ENCODE measurements at places on chromosomes 16 and 17.

- DNase-seq = no peak
Measured at GRCh38 chr17:59504821-59505220, 60.6 kb upstream of the DHX40 start.

DNA sequence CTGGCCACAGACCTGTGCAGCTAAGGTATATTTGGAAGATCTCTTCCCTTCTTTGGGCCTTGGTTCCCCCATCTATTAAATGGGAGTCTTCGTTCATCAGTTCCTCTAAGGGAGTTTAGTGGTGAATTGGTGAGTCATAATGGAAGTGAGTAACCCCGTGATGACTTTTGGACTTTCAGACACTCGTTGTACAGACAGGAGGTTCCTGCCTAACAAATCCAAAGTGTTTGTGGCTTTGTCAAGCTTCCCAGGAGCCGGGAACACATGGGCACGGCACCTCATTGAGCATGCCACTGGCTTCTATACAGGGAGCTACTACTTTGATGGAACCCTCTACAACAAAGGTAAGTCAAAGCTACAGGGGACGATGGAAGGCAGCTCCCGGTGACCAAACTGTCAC is 40.4 kb downstream of the WSCD1 start:
- DNase-seq = peak; percentile 32

DNA sequence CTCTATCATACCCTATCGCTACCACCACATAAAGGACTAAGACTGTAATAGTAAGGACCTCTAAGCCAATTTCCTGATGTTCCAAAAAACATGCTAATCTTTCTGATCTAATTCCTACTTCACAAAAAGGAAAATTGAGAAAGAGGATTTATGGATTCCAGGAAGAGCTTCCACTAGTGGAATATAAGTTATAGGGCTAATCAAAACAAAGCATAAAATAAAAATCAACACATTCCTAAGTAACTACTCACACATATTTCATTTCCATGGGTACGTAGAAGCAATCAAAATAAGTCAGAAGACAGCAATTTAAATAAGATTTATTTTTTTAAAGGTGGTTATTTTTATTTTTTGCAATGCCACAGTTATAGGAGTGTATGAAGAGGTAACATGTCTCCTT is 12.4 kb downstream of the CCDC43 start:
- peak; percentile 20 for DNase-seq

DNA sequence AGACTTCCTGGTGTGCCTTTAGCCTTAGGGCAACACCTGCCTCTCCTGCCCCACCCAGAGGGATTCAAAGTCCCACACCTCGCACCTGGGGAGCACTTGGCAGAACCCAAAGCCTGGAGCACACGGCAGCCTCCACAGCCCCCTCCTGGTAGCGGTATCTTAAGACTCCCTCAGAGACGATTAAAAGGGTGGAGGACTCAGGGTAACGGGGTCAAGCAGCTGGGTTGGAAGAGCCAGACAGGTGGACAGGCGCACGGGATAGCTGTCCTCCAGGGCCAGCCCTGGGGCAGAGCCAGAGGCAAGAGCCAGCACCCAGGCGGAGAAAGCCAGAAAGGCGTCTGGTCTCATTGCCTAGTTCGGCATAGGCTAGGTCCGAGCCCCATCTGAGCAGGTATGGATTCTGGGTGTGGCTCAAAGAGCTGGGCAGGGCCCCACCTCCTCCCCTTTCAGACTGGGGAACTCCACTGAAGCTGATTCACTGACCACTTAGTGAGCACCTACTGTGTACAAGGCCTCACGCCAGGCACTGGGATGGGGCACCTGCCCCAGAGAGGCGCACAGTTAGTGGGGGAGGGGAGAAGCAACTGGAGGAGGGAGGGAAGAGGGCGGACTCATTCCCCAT is 55.0 kb upstream of the MEAK7 start:
- DNase-seq = no peak

- no peak for DNase-seq
Measured at GRCh38 chr17:74199306-74200092, 4.0 kb upstream of the RPL38 start.

DNA sequence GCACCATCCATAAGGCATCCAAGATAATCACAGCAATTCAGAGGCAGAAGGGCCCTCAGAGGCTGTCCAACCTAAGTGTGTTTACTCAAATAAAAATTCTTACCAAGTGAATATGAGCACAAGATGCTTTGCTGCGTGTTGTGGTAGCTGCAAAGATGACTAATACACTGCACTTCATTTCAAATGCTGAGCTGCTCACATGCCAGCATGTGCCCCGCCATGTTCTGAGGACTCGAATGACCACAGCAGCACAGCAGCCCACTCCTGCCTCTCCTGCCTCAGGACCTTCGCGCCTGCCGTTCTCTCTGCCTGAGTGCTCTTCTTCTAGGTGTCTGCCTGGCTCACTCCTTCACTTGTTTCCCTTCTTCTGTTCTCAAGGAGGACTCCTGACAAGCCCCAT is 19.0 kb downstream of the PIK3R5 start:
- DNase-seq = no peak

DNA sequence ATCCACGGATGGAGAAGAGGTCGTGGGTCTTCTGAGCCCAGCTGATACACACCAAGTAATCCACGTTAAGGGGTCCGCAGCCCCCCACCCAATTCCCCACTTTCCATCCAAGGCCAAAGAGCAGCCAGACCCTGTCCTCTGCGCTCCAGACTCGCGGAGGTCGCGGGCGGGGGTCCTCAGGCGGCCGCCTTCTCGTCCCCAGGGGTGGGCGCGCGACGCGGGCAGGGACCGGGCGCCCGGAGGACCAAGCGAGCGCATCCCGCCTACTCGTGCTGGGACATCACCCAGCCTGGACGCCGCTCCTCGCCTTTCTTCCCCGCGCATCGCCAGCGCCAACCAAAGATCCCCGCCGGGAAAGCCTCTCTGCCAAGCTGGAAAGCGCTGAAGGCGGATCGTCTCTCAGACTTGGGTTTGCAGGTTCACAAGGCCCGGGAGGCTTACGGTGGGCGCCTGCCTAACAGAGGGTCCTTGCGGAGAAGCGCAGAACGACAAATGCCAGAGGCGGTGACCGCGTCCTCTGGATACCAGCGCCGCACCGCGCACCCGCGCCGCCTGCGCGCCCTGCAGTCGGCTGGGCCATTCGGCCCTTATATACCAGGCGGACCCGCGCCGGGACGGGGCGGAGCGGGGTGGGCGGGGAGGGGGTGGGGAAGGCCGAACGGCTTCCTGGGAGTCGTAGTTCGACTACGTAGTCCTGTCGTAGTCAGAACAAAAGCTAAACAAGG is 471.6 kb downstream of the SOX9 start:
- DNase-seq = no peak

DNA sequence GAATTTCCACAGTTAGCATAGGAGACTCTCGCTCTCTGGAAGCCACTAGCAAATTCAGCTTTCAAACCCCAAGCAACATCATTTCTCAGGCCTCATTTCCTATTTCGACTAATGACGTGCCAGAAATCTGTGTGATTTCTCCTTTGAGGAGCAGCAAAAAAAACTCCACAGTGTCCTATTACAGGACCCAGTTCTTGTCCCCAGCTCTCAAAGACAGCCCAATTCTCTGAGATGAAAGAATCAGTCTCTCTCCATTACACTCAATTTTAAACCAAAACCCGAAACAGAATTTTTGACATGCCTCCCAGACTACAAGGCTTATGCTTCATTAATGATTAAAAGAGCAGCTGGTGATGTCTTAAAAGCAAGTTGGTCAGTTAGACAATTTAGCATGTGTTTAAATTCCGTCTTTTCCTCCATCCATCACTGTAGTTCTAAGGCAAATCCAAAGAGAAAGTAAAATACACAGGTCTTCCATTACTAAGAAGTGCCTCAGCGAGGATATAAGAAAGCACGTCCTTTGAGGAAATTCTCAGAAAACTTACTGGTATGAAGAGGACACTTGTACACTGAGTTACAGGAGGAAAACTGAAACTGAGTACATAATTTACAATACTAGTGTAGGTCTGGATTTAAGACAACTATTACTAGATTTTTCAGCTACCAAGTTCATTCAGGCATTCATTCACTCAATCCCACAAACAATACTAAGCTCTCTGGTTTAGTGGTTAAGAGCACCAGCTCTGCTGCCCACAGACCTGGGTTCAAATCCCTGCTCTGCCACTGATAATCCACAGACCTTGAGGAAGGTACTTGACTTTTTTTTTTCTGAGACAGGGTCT is 12.5 kb downstream of the TOM1L2 start:
- DNase-seq = no peak

GRCh38 chr17:66814026-66814425 is 20.9 kb upstream of the CACNG5 start:
- DNase-seq = no peak

Measured in pulmonary artery endothelial cell (primary cell).